Astrocyte (in vitro differentiated cells and primary cell): ENCODE measurements at places on chromosomes 5 and 9.

DNA sequence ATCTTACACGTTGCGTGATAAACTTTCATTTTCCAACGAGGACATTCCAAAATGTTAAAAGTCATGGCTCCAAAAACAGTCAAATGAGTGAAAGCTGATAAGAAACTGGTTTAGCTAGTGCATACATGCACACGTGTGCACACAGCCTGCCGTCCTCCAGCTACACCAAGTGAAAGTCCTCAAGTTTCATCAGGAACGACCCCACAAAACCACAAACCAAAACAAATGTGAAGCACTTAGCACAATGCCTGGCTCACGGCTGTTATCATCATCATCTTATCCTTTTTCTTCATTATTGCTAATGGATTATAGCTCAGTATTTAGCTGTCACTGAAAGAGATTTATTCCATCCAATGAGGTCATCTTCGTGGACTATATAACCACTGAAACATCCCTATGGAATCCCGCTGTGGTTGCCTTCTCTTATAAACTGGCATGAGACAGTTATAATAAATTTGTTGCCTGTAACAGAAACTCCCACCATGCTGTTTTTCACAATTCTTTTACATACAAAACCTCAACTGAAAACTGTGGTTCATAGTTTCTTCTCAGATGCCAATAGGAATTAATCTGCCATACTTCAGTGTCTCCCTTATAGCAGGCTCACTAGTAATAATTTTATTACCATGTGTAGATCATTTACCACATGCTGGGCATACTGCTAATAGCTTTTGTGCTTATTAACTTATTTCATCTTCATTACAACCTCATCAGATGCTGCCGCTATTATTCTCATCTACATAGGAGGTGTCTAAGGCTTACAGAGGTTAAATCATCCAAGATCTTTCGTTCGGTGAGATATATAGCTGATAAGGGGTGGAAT, 56.1 kb downstream of the SAXO1 start:
- DNase-seq, result peak; percentile 96

DNA sequence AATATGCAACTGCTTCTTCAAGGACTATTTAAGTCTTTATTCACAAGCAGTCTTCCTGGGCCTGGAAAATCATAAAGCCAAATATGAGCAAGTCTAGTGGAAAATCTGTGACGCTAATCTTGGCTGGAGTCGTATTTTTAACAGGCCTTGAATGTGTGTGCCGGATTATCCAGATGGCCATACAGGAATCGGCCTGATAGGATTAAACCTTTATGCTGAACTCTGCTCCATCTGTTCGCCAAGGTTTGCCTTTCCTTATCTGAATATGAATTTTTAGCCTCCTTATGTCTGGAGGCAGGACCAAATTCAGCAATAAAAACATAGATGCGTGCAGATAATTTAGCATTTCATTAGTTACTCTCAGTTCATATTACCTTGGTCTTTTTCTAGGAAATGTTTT, 294.5 kb downstream of the EBF1 start:
- DNase-seq, result no peak

GRCh38 chr5:66558560-66558959, 37.6 kb upstream of the MAST4 start:
- DNase-seq, result no peak

GRCh38 chr5:135460246-135461033, 8.3 kb upstream of the TIFAB start:
- no peak for DNase-seq

DNA sequence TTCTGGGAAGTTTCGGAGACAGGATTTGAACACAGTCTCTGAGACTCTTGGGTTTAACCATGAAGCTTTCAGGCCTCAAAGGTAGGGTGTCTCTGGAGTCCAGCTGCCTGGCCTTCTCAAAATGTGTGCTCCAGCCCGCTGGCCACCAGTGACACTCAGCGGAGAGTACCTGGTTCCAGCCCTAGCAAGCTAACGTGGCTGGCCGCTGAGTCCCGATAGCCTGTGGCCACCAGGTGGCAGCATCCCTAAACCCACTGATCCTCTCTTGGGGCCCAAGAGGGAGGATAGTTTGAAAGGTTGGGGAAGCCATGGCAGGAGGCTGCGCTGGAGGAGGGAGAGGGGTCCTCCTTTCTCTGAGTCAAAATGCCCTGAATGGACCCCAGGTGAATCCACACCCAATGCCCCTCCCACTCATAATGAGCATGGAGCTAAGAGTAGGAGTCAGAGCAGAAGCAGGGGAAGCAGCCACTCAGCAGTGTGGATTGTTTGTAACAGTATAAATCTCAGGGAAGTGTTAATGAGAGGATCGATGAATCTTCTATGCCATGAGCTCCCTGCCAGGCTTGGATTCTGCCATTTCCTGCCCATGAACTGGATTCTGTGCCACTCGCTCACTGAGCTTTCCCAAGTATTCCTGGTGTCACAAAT, 5.4 kb upstream of the TIFAB start:
- peak; percentile 20 for DNase-seq

- peak; percentile 60 for DNase-seq
These were observed 34.7 kb downstream of the SHOC1 start for GRCh38 chr9:111759762-111760639.

- DNase-seq, result no peak
These were observed 1059.1 kb upstream of the DMAC1 start for GRCh38 chr9:8858596-8859161.

DNA sequence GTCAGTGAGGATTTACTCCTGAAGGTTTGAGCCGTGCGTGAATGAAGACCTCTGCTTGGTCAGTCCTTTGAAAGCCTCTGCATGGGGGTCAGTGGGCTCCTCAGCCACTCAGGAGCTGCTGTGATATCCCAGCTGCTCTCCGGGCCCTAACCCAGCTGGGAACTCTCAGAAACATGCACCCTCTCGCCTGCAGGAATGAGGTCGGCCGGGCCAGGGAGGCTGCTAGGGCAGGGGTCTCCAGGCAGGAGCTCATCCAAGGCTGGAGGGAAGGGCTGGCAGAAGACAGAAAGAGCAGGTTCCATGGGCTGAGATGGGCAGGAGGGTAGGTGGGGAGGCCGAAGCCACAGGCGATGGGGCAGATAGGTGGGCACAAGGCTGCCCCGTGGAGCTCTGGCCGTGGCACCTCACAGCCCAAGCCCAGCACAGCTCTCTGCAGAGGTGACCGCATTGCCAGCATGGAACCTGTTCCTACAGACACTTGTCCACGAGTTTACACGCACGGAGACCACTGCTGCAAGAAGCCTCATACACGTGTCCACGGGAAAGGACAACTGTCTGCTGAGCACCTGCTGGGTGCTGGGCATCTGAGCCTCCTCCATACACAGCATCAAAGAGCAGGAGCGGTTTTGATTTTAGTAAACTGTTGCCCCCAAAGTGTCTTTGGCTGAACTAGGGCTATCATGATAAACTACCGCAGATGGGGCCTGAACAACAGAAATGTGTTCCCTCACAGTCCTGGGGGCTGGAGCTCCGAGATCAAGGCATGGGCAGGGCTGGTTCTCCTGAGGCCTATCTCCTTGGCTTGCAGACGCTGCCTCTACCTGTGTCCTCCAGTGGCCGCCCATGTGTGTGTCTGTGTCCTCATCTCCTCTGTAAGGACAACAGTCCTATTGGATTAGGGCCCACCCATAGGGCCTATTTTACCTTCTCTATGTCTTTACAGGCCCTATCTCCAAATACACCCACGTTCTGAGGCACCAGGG, 85.2 kb upstream of the ADAMTS2 start:
- DNase-seq, result no peak

DNA sequence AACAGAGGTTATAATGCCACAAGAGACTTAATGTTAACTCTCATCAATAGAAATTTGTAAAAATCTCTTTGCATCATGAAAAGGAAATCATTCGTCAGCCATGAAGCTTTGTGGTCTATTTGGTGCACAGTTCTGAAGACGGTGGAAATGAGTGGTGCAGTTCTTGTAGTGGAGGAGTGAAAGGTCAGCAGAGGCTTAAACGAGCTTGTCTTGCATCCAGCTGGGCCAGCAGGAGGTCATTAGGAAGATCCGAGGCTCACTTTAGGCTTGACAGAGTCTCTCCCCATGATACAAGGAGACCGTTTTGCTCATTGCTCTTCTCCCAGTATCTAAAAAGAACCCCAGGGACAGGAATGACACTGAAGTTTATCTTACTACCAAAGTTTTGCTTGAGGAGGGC, 440.8 kb downstream of the BNC2 start:
- DNase-seq, result peak; percentile 35

GRCh38 chr9:77714077-77714549, 66.0 kb upstream of the GNA14 start:
- peak; percentile 49 for DNase-seq

- DNase-seq, result no peak
These were observed 48.9 kb downstream of the AHRR start for GRCh38 chr5:370311-370958.
